ENCODE measurements at places on chromosomes 1 and 21.

DNA sequence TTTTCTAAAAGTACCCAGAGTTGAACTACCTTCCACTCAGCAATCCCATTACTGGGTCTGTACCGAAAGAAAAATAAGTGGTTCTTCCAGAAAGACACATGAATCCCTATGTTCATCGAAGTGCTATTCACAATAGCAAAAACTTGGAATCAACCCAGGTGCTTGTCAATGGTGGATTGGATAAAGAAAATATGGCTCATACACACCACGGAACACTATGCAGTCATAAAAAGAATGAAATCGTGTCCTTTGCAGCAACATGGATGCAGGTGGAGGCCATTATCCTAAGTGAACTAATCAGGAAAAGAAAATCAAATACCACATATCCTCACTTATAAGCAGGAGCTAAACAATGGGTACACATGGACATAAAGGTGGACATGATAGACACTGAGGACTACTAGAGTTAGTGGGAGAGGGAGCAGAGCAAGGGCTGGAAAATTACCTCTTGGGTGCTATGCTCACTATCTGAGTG is 32.9 kb upstream of the JUN start:
- peak overlapping the region; percentile 81 for H3K4me3 ChIP-seq
- DNase-seq = no peak
- H3K4me1 ChIP-seq = peaks cover 33% of the 10 kb centered on the region
- peak overlapping the region; percentile 71 for H3K27ac ChIP-seq
- H3K36me3 ChIP-seq = no peaks in the 10 kb centered on the region

- H3K36me3 ChIP-seq = peaks cover 11% of the 10 kb centered on the region
- no peak overlapping the region for H3K4me3 ChIP-seq
- DNase-seq = no peak
- H3K4me1 ChIP-seq = peaks cover 16% of the 10 kb centered on the region
- no peak overlapping the region for H3K27ac ChIP-seq
These were observed 23.7 kb downstream of the UCK2 start for GRCh38 chr1:165851034-165851658.

GRCh38 chr1:22443332-22443731 is 8.3 kb upstream of the ZBTB40 start:
- H3K36me3 ChIP-seq = peaks cover 3% of the 10 kb centered on the region
- H3K27me3 ChIP-seq = peaks cover 5% of the 10 kb centered on the region
- H3K27ac ChIP-seq = no peak overlapping the region
- H3K4me3 ChIP-seq = no peak overlapping the region
- DNase-seq = no peak

GRCh38 chr1:228793032-228793431 is 57.8 kb downstream of the RHOU start:
- peaks cover 6% of the 10 kb centered on the region for H3K4me1 ChIP-seq
- H3K36me3 ChIP-seq = no peaks in the 10 kb centered on the region
- no peak overlapping the region for H3K27ac ChIP-seq
- H3K4me3 ChIP-seq = no peak overlapping the region

- no peaks in the 10 kb centered on the region for H3K4me1 ChIP-seq
- no peak overlapping the region for H3K4me3 ChIP-seq
- H3K36me3 ChIP-seq = no peaks in the 10 kb centered on the region
- peaks cover 4% of the 10 kb centered on the region for H3K27me3 ChIP-seq
These were observed 46.1 kb upstream of the GRIK1 start for GRCh38 chr21:29985866-29986265.

DNA sequence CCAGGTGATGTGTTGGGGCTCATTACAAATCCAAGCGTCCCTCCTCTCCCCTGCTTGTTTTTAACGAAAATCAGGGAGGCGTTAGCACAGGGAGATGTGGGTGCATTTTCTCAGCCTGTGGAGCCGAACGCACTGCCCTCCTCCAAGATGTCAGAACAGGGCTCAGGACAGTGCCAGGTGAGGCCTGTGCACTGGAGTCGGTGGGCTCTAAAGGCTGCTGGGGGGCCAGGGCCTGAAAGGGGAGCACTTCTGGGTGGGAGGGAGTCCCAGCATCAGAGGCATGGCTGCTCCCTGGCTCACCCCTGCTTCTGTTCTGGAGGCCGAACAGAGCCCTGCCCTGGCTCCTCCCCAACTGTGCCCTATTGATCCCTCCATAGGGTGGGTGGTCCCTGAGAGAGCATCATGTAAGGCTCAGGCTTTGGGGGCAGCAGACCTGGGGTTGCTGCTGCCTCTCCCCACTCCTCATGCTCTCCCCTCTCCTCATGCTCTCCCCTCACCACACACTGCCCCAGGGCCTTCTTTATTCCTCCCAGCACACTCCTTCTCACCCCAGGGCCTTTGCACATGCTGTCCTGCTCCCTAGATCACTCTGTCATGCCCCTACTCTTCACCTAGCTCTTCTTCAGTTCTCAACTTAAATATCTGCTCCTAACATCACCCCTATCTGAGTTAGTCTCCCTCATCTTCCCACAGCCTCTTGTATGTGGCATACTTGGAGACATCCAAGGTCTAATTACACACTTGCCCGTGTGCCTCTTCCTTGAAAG is 725.2 kb downstream of the PTPRU start:
- H3K4me1 ChIP-seq = no peaks in the 10 kb centered on the region
- H3K27me3 ChIP-seq = peaks cover 8% of the 10 kb centered on the region
- H3K27ac ChIP-seq = peak overlapping the region; percentile 2
- H3K4me3 ChIP-seq = no peak overlapping the region
- no peaks in the 10 kb centered on the region for H3K36me3 ChIP-seq

- H3K27me3 ChIP-seq = peaks cover 2% of the 10 kb centered on the region
- H3K36me3 ChIP-seq = no peaks in the 10 kb centered on the region
- no peak for DNase-seq
- H3K4me3 ChIP-seq = no peak overlapping the region
- no peak overlapping the region for H3K27ac ChIP-seq
These were observed 501.8 kb downstream of the LMO4 start for GRCh38 chr1:87830432-87830978.

- no peaks in the 10 kb centered on the region for H3K4me1 ChIP-seq
- DNase-seq = no peak
- no peaks in the 10 kb centered on the region for H3K36me3 ChIP-seq
- H3K4me3 ChIP-seq = no peak overlapping the region
These were observed 674.3 kb downstream of the BRINP3 start for GRCh38 chr1:189803364-189803763.

- H3K36me3 ChIP-seq = peaks cover 1% of the 10 kb centered on the region
- H3K27me3 ChIP-seq = no peaks in the 10 kb centered on the region
- H3K4me3 ChIP-seq = no peak overlapping the region
- DNase-seq = no peak
These were observed 20.4 kb downstream of the ARHGEF19 start for GRCh38 chr1:16191916-16192546.

GRCh38 chr1:216566641-216567205 is 143.5 kb upstream of the USH2A start:
- H3K4me3 ChIP-seq = no peak overlapping the region
- no peaks in the 10 kb centered on the region for H3K4me1 ChIP-seq
- no peaks in the 10 kb centered on the region for H3K36me3 ChIP-seq
- no peaks in the 10 kb centered on the region for H3K27me3 ChIP-seq

- H3K36me3 ChIP-seq = peaks cover 4% of the 10 kb centered on the region
- H3K27ac ChIP-seq = no peak overlapping the region
- no peaks in the 10 kb centered on the region for H3K4me1 ChIP-seq
These were observed 422.9 kb downstream of the PTBP2 start for GRCh38 chr1:97144527-97144926.

DNA sequence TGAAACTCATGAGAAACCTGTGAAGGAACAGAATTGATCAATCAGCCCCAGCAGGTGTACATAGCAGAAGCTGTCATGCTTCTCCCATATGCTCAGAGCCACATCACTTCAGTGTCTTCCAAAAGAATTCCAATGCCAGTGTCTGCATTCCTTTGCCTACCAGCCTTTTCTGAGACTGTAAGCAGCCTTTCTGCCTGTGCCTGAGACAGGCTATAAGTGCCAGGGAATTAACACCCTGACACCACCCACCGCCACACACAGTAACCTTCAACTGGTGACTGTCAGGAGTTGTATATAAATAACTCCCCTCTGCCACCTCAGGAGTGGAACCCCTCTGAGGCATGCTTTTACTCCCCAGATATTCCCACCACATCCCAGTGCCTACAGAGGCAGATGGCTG is 38.1 kb upstream of the SLAMF9 start:
- H3K36me3 ChIP-seq = no peaks in the 10 kb centered on the region
- no peak overlapping the region for H3K4me3 ChIP-seq
- H3K27me3 ChIP-seq = no peaks in the 10 kb centered on the region
- DNase-seq = no peak

DNA sequence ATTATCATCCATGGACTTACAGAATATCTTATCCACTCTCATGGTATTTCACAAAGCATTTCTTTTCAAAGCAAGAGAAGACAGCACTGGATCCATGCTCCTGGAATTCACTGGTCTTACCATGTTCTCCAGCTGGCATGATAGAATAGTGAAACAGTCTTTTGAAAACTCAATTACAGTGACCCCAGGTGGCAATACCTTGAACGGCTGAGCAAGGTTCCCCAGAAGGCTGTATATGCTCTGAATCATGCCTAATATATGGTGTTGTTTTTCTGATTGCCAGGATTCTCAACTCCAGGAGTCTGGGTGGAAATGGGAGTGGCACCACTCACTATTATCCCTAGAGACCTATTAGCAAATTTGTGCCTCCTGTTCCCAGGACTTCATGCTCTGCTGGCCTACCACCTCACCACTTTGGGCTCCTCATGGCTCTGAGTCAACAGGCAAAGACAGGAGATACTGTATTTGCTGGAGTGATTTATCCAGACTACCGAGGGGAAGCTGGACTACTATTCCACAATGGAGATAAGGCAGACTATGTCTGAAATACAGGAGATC is 87.6 kb downstream of the CATSPERE start:
- no peaks in the 10 kb centered on the region for H3K36me3 ChIP-seq
- no peak overlapping the region for H3K4me3 ChIP-seq
- no peak for DNase-seq
- H3K27ac ChIP-seq = no peak overlapping the region
- no peaks in the 10 kb centered on the region for H3K27me3 ChIP-seq

DNA sequence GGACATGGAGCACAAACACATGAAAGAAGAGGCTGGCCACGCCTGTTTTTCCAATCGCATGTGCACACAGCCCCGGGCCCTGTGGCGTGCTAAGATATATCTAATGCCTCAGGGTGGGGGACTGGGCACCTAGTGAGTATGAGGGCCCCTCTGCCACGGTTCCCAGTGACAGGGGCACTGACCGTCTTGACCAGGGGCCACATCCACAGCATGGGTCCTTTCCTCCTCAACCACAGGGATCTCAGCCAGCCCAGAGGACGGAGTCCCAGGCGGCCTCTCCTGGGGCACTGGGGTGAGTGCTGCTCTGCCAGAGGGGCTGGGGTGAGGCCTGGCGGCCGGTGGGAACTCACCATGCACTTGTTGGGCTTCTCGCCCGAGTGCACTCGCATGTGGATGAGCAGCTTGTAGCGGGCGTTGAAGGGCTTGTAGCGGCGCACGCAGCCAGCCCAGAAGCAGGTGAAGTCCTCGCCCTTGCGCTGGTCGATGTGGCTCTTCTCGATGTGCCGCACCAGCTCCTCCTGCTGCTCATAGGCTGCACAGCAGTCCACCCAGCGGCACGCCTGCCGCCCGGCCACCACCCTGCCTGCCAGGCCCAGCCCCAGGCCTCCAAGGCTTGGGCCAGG is 134.7 kb downstream of the DMRTB1 start:
- H3K4me1 ChIP-seq = no peaks in the 10 kb centered on the region
- no peak overlapping the region for H3K4me3 ChIP-seq
- no peak overlapping the region for H3K27ac ChIP-seq
- DNase-seq = peak; percentile 3
- no peaks in the 10 kb centered on the region for H3K27me3 ChIP-seq

DNA sequence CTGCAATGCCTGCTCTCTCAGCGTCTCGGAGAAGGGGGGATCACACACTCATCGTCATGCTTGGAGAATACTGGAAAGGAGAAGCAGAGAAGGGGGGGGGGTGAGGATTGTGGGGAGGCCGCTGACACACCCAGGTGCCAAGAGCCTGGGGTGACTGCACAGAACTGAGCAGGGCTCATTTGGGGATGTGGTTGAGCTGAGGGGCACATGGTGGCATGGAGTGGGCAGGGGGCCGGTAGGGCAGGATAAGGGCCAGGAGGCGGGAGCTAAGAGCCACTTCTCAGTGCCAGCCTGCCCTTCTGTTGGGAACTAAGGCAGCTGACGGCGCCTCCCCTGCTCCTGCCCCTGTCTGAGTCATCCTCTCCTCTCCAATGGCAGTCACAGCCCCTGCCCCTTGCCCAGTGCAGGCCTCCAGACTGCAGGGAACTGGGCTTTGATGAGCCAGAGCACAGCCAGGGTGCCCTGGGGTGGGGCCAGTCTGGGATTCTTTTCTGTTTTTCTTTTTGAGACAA is 27.2 kb downstream of the MRPL37 start:
- H3K4me3 ChIP-seq = no peak overlapping the region
- no peaks in the 10 kb centered on the region for H3K27me3 ChIP-seq
- DNase-seq = peak; percentile 17

DNA sequence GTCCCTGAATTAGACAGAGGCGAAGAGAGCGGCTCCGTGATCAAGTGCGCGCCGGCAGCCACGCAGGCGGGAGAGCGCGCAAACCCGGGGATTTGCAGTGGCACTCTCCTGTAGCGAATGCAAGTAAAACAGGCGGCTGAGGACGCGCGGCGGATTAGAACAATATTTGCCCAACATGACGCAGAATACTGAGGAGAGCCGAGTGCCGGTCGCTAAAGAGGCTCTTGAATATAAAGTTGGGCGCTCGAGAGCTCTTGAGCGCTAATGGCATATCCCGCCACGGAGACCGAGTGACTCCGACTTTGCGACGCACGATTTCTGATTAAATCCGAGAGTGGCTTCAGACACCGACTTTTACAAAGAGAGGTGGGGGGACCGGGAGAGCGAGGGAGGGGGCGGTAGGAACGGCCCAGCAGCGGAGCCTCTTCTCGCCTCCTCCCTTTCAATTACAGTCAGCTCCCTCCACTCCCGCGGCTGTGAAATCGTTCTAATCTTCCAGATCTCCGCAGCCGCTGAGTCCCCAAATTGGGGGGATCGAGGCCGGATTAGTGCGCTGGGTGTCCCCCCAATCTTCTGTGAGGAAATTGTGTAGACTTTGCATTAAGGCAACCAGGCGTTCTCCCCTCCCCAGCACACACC is 2.3 kb downstream of the PAX7 start:
- no peak overlapping the region for H3K4me3 ChIP-seq
- no peaks in the 10 kb centered on the region for H3K36me3 ChIP-seq
- peaks cover 80% of the 10 kb centered on the region for H3K27me3 ChIP-seq
- no peak for DNase-seq

- H3K36me3 ChIP-seq = no peaks in the 10 kb centered on the region
- H3K27ac ChIP-seq = no peak overlapping the region
These were observed 11.4 kb upstream of the FNBP1L start for GRCh38 chr1:93436496-93436895.

DNA sequence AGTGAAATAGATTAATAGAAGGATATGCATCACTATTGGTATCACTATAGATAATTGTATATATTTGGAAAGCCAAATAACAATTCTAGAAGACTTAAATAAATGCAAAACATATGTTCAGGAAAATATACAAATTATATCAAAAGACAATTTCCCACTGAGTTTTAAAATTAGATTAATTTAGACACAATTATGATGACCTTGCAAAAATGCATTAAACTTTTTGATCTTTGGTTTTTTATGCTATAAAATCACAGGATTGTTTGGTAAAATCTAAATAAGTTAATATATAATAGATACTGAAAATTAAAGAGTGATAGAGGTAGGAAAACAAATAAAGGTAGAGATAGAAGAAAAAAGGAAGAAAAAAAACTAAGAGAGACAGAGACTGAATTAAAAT is 2027.7 kb downstream of the MRPL39 start:
- H3K4me3 ChIP-seq = no peak overlapping the region
- H3K27ac ChIP-seq = no peak overlapping the region
- H3K27me3 ChIP-seq = no peaks in the 10 kb centered on the region
- H3K4me1 ChIP-seq = no peaks in the 10 kb centered on the region

GRCh38 chr1:150321826-150322166 is 463 bp downstream of the PRPF3 start:
- peak overlapping the region; percentile 99 for H3K27ac ChIP-seq
- DNase-seq = no peak
- H3K36me3 ChIP-seq = peaks cover 26% of the 10 kb centered on the region
- H3K4me1 ChIP-seq = peaks cover 36% of the 10 kb centered on the region
